GM12864 (cell line): ENCODE measurements at places on chromosomes 11 and 22.

DNA sequence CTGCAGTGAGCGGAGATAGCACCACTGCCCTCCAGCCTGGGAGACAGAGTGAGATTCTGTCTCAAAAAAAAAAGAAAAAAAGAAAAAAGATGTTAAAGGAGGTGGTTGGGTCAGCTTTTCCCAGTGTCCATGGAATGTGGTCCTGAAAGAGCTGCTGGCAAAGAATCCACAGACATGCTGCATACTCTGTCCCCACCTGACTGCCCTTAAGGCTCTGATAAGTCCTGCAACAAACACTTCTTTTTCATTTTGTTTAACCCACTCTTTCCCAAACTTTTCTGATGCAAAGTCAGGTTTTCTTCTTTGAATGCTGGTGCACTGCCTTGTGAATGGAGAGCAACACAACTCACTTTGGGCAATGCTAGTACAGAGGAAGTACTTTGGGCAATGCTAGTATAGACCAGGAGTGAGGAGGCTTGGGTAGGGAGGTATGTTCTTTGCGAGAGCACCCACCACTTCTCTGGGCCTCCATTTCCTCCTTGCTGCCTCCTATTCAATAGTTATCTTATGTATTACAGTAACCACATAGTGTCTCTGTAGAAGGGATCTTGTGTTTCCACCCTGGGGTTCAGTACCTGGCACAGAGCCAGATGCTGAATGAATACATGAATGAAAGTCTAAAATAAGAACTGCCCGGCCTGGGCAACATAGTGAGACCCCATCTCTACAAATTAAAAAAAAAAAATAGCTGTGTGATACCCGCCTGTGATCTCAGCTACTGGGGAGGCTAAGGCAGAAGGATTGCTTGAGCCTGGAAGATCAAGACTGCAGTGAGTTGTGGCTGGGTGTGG lies 18.9 kb downstream of the LIF start:
- DNase-seq, result no peak

DNA sequence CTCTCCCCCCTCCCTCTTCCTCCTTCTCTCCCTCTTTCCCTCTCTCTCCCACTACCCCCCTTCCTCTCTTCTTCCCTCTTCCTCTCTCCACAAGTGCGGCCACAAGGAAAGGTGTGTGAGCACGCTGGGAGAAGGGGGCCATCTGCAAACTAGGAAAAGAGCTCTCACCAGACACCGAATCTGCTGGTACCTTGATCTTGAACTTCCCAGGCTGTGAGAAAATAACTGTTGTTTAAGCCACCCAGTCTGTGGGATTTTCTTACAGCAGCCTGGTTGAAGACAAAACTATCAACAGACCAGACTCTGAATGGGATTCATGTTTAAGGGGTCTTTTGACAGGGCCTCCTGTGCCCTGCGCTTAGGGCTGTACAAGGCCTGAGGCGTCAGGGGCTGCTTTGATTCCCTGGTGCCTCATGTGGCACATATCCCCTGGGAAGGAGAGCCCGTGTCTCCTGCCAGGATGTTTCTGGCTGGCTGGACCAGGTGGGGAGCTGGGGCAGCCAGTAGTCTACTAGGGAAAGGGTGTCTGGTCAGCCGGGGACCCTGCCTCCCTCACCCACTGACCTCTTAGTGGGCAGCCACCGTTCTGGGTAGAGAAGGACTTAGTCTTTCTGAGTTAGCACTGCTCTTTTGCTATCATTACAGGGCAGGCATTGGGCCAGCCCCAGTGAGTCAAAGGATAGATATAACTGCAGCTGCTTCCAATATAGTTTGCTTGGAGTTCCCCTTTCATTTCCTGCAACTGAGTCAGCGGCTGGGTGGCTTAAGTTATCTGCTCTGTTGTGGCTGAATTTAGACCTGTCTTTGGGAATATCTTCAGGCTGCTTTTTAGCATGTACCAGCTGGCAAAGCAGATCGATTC lies 6.2 kb downstream of the PANX1 start:
- no peak for DNase-seq

- DNase-seq, result no peak
Observed at GRCh38 chr11:10749476-10749875, 1.6 kb upstream of the CTR9 start.

DNA sequence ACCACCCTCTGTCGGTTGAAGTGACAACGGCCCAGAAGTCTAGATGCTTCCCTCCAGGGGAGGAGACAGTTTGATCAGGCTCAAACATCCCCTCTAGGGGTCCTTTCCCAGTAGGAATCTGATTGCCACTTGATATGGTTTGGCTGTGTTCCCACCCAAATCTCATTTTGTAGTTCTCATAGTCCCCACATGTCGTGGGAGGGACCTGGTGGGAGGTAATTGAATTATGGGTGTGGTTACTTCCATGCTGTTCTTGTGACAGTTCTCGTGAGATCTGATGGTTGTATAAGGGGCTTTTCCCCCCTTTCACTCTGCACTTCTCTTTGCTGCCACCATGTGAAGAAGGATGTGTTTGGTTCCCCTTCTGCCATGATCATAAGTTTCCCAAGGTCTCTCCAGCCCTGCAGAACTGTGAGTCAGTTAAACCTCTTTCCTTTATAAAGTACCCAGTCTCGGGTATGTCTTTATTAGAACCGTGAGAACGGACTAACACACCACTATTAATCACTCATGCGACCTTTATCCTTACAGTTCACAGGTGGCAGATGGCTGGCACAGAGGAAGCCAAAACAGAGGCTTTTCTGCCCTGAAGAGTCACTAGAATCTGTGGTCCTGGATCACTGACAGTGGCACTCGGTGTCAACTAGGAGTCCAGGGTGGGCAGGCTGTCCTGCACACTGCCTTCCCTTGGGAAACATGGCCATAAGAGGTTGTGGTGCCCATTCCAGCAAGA lies 21.6 kb downstream of the ASPHD2 start:
- no peak for DNase-seq

- no peak for DNase-seq
Observed at GRCh38 chr22:25210793-25211192, 8.6 kb upstream of the CRYBB2 start.

DNA sequence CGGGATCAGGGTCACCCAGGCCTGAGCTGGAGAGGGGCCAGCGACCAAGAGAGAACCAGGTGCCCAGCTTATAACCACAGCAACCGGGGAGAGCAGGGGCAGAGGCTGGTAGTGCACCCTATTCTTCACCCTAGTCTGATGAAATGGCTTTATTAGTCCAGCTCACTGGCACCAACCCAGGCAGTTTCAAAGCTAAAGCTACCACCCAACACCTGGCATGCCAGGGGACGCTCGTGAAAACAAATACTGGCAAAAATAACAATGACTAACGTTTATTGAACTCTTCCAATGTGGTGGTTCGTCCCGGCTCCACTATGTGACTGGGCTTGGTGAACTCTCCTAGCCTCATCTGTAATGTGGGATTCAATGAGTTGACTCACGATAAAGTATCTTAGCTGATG lies 30.6 kb downstream of the SCGB1A1 start:
- no peak for DNase-seq
